Mesendoderm (in vitro differentiated cells): ENCODE measurements at places on chromosomes 2 and 18.

- DNase-seq: peak; percentile 57
Observed at GRCh38 chr2:226813148-226813701, 13.6 kb upstream of the IRS1 start.

DNA sequence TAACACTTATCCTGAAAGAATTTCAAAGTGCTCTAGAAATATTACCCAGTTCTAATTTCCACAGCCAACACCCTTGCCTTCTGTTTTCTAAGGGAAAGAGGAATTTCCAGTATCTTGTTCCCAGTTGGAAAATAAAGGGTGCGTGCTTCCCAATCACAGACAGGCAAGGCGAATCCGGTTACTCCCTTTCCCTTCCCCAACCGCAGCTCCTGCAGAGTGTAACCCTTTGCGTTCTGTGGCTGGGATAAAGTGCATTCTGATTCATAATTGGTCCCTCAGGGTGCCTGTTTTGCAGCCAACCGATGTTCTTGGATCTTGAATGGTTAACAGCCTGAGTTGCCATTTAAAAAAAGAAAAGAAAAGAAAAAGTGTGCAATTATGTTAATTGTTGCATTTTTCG lies 40.6 kb upstream of the PGAP1 start:
- peak; percentile 49 for DNase-seq

- DNase-seq: no peak
Observed at GRCh38 chr2:62141142-62141740, 54.7 kb upstream of the B3GNT2 start.

DNA sequence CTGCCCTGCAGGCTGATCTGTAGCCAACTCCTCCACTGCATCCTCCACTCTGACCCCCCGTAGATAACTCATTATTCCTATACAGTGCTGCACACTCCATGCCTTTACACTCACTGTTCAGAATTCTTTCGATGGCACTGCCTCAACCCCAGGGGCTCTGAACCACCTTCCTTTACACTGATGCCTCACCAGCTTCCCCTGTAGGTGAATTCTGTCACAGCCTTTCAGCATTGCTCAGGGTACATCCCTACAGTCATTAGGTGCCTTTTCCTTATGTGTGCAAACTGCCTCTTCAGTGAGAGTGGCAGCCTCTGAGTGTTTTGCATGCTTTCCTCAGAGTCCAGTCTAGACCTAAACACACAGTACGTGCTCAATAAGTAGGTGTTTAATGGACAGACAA lies 319.4 kb downstream of the LRRTM1 start:
- no peak for DNase-seq

GRCh38 chr2:166831930-166832329 lies 56.4 kb upstream of the XIRP2 start:
- DNase-seq: peak; percentile 23

DNA sequence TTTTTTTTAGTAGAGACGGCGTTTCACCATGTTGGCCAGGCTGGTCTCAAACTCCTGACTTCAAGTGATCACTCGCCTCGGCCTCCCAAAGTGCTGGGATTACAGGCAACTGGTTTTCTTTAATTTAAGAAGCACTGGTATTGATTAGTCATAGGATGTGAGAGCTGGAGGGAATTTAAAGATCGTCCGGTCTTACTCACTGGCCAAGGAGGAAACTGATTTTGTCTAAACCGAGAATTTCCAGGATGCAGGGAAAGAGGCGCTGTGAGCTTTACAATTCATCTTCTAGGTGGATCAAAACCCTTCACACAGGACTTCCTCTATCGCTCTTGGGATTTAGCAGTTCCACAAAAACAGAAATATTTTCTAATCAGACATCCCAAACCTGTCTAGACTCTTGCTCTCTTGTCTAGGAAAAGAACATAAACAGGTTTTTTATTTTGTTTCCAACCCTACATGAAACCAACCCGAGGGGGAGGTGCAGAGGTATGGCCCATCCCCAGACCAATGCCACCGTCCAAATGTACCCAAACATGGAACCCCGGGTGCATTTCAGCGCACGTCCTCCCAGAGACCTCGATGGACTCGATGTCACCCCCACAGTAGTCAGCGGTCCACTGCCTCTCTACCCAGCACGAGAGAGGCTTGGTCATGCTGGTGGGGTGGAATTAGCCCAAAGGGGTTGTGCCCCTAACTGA lies 12.5 kb upstream of the TUBB6 start:
- no peak for DNase-seq

- no peak for DNase-seq
Observed at GRCh38 chr2:10161206-10161931, 38.8 kb downstream of the RRM2 start.

GRCh38 chr18:24536326-24536725 lies 75.9 kb downstream of the HRH4 start:
- no peak for DNase-seq

DNA sequence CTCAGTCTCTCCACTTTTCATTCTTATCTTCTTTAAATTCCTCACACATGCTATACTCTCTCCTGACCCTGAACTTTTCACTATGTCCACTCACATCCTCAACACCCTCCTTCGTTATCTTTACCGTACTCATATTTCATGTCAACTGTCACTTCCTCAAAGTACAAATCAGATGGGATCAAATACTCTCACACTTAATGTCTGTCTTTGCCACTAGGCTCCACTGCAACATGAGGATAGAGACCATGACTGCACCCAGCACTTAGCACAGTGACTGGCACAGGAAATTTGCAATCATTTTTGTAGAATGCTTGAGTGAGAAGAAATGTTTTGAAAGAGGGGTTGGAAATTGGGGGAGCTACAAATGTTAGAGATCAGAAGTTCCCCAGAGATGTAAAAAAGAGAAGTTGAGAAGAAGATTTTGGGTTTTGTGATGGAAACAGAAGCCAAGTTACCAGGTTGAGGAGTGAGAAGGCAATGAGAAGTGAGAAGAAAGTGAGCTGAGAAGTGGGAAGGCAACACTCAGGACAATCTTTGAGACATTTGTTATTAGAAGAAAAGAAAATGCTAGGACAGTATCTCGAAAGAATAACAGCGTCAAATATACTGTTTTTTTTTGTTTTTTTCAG lies 87.0 kb downstream of the CCDC141 start:
- DNase-seq: no peak

- DNase-seq: no peak
Observed at GRCh38 chr18:13395577-13395976, 177.0 kb downstream of the LDLRAD4 start.

DNA sequence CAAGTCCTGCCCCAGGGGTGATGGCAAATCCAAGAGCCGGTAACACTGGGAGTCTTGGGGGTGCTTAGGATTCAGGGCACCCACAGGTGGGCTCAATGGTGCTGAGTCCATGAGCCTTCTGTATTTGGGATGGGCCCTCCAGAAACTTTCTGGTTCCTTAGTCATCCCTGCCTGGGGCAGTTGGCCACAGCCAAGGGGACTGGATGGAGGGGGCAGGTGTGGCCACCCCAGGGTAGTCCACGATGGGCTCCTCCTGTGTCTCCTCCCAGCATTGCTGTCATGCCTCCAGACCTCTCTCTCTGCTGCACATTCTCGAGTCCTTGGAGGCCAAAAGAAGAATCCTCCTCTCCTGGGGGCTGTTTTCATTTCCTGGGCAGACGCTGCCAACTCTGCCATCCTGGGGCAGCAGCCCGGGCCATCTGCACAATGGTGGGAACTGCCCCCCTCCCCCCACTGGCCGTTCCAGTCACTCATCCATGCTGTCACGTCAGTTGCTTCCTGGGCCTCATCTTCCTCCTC lies 158.0 kb upstream of the TWIST2 start:
- no peak for DNase-seq

DNA sequence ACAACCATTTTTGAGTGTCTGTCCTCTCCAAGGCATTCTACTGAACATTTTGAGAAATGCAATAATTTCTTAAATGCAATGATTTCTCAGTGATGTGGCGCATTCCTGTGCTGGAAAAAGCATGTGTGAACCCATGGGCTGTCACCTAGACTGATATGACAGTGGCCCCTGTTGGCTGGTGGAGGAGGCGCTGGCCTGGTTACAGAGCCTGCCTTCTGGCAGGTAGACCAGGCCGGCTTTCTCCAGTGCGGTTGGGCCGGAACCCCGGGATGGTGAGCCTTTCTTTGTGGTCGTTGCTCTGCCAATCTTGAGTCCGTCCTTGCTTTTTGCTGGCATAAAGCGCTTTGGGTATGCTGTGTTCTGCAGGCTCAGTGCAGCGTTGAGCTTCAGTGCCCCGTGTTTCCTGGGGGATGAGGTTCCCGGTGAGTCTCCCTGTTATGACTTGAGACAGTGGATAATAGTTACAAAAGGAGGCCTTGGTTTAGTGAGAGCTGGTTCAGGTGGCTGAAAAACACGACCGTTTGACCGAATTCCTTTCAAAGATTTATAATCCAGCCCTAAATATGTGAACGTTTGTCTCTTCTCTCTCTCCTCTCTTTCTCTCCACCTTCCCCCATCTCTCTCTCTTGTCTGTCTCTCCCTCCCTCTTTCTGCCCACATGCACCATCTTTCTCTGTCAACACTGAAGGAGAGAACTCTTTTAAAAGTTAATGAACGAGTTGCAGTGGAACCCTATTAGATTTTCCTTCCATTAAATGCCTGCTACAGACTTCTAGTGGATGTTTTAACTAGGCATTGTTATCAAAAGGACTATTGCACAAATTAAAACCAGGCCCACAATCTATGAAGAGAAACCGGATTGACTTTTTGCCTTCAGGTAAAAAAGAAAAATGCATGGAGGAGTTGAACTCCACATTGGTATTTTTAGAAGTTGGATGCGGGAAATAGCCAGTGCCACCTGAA lies 34.0 kb downstream of the TSHZ1 start:
- peak; percentile 55 for DNase-seq

DNA sequence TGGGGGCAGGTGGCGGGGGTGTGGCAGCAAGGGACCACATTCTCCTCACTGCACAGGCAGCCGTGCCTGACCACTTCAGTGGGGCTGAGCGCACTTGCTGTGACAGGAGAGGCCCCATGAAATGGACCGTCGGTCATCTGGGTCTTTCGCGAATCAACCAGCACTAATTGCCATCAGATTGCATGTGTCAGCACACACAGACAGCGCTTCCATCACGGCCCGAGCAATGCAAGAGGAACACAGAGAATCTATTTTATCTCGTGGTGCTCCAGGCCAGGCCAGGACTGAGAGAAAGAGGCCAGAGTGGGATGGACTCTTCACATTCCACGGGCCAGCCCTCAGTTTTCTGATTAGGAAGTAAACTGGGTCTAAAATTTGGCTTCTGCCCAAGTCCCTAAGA lies 87.0 kb downstream of the EIPR1 start:
- no peak for DNase-seq

GRCh38 chr2:64989982-64990614 lies 899 bp downstream of the SLC1A4 start:
- DNase-seq: peak; percentile 25

- DNase-seq: no peak
Observed at GRCh38 chr2:213067888-213068287, 83.5 kb downstream of the IKZF2 start.

GRCh38 chr2:197216361-197216979 lies 94.1 kb downstream of the ANKRD44 start:
- DNase-seq: no peak

- peak; percentile 92 for DNase-seq
Observed at GRCh38 chr2:231713730-231714638, 5.7 kb downstream of the PTMA start.

- DNase-seq: no peak
Observed at GRCh38 chr2:27280826-27281225, 1.4 kb upstream of the TRIM54 start.

DNA sequence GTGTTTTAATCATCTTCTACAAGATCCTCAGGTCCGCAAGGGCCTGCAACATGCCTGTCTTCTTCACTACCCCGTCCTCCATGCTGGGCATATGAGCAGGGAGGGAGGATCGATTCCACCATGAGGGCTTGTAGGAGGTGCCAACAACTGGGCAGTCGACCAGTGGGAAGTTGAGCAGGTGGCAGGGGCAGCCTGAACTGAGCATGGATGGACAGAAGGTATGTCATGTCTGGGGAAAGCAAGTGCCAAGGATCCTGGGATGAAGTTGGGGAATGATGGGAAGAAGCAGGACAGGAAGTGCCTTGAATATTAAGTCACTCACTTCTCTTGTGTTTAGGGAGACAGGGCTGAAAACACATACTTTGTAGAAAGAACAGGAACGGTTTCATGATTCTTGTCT lies 44.7 kb downstream of the CTIF start:
- DNase-seq: no peak

GRCh38 chr2:28096421-28096820 lies 205.9 kb downstream of the BABAM2 start:
- no peak for DNase-seq

- DNase-seq: no peak
Observed at GRCh38 chr2:819121-819520, 131.5 kb upstream of the SNTG2 start.

DNA sequence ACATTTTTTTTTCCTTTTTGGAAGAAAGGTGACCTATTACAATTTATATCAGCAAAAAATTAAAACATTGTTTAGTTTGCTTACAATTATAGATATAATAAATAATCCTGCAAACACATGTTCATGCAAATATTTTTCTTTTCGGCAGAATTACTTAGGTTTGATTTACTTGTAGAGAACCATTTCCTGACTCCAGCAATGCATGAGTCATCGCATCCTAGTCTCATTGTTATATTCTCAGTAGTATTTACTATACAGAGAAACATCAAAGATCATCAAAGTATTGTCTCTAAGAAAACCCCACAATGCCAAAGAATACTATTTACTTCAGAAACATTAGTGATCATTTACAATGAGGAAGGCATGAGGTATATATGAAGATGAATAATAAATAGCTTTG lies 40.4 kb upstream of the MTIF2 start:
- DNase-seq: peak; percentile 8

GRCh38 chr2:145091967-145092366 lies 572.0 kb upstream of the ZEB2 start:
- DNase-seq: no peak

- DNase-seq: peak; percentile 63
Observed at GRCh38 chr2:106572541-106573450, 85.6 kb downstream of the CD8B2 start.

DNA sequence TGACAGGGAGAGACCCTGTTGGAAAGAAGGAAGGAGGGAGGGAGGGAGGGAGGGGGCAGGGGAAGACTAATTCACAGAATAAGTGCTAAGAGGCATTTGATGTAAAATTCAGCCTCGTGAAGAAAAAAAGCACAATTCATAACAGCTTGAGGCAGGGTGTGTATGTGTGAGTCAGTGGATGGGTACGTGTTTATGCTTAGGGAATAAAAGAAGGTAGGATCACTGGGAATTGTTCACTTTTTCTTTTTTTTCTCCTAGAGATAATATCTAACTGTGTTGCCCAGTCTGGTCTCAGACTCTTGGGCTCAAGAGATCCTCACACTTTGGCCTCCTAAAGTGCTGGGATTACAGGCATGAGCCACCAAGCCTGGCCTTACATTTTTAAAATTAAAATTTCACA lies 39.2 kb downstream of the WDR33 start:
- DNase-seq: no peak

- DNase-seq: no peak
Observed at GRCh38 chr18:10928772-10929373, 220.5 kb downstream of the PIEZO2 start.

GRCh38 chr2:226898897-226899296 lies 63.0 kb downstream of the RHBDD1 start:
- DNase-seq: no peak

GRCh38 chr18:68660354-68661183 lies 54.3 kb downstream of the TMX3 start:
- peak; percentile 48 for DNase-seq
